ENCODE measurements at places on chromosomes 1 and 21.

GRCh38 chr1:17923666-17924065 lies 168.5 kb downstream of the ACTL8 start:
- DNase-seq, result no peak

GRCh38 chr21:24829397-24829796 lies 777.9 kb downstream of the MRPL39 start:
- no peak for DNase-seq

DNA sequence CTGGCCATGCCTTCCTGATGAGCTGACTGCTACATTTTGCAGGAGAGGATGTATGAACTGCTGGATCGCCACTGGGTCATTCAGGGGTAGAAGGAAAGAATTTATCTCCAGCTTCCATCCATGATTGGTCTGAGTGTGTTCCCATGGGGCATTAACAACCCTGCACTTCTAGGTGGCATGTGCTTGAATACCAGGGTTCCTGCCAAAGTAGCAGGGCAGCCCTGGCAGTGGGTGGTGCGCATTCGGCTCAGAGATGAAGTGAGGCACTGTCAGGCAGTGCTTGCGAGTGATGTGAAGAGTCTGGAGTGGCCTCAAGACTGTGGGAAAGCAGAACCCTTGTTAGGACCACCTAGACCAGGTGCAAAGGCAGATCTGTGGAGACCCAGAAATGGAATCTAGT lies 294.9 kb downstream of the ASTN1 start:
- DNase-seq, result no peak

DNA sequence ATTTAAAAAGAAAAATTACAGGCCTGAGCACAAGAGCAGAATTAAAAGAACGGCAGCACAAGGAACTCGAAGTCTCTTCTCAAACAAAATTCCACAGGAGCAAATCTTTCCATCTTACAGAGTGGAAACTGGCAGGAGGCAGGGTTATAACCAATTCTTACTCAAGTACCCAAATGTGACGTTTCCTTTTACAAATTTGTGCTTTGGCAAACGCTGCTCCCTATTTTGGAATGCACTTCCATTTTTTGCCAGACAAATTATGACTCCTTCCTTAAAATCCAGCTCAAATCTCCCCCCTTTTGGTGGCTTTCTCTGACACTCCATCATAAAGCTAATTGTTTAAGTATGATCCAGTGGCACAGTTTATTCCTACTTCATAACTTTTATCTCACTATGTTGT lies 7.8 kb downstream of the ERI3 start:
- DNase-seq, result no peak

DNA sequence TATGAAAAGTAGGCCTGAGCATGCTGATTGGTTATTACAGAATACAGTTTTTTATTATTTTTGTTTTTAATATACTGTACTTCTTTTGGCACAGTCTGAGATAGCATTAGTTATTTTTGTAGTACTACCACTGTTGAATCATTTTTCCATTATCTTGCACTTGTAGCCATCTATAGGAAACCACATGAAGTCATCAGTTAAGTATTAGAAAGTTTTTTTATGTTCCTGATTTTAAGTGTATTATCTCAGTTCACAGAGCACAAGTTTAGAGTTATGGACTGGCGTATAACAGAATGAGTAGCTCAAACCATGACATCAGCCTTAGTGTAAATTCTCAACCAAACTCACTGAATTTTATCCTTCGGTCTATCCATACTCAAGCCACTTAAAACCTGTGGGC lies 22.8 kb downstream of the DHX9 start:
- no peak for DNase-seq

Data from stimulated activated naive CD4-positive, alpha-beta T cell treated with Interleukin-2 at 50 U/mL for 16 hours (primary cell).